H1 (cell line): ENCODE measurements at places on chromosomes 16 and 17. TPM values are rescaled to one million over a fixed set of nuclear protein-coding genes. Genes with fewer than 3 reads are reported as not detected.

DNA sequence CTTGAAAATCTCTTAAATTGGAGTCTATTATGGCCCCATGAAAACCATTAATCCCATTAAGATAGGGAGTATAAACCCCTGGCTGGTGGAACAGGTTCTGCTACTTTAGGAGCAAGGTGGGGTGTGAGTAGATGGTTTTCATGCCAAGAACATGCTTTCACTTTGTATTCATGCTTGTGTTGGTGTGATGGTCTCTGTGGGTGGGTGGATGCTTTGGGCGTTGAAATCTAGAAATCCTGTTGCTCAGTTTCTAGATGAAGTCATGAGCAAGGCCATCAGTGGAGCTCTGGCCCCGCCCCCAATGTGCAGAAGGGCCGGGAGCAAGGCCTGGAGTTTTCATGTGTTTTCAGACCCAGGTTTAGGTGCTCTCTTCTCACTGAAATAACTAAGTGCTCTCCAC, 20.1 kb downstream of the PLD6 start:
- DNase-seq = no peak

Gene ABCA10
- total RNA-seq = not detected in 2 replicates

Gene WNT3
- total RNA-seq = 1.3 and 2.0 TPM in 2 replicates

DNA sequence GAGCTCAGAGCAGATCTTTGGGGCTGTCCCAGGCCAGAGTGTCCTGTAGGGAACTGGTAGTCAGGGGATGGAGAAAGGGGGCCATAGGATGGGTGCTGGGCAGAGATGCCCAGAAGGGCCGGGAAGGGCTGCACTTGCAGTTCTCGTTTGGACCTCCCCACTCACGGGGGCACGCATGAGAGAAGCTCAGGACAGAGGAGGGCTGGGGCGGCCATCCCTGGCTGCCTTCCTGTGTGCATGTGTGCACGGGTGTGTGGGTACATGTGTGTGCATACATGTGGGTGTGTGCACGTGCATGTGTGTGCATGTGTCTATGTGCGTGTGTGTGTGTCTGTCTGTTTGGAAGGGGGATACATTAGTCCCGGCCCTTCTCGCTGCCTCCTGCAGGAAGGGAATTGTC, 73.3 kb downstream of the COG7 start:
- DNase-seq = no peak

Gene NT5C3B
- total RNA-seq = 68.7 and 71.4 TPM in 2 replicates

GRCh38 chr17:41687828-41688640, 651 bp upstream of the EIF1 start:
- peak; percentile 48 for DNase-seq

Gene MYH2
- 9.0 and 9.5 TPM in 2 replicates for total RNA-seq

Gene MYOCD
- 4.7 and 4.9 TPM in 2 replicates for total RNA-seq

Gene PIMREG
- total RNA-seq = 133 and 143 TPM in 2 replicates

GRCh38 chr17:76241691-76242255, 1.5 kb upstream of the RNF157 start:
- no peak for DNase-seq

Gene SOST
- total RNA-seq = not detected in 2 replicates

GRCh38 chr17:3213587-3213986, 6.1 kb downstream of the OR1A1 start:
- no peak for DNase-seq

DNA sequence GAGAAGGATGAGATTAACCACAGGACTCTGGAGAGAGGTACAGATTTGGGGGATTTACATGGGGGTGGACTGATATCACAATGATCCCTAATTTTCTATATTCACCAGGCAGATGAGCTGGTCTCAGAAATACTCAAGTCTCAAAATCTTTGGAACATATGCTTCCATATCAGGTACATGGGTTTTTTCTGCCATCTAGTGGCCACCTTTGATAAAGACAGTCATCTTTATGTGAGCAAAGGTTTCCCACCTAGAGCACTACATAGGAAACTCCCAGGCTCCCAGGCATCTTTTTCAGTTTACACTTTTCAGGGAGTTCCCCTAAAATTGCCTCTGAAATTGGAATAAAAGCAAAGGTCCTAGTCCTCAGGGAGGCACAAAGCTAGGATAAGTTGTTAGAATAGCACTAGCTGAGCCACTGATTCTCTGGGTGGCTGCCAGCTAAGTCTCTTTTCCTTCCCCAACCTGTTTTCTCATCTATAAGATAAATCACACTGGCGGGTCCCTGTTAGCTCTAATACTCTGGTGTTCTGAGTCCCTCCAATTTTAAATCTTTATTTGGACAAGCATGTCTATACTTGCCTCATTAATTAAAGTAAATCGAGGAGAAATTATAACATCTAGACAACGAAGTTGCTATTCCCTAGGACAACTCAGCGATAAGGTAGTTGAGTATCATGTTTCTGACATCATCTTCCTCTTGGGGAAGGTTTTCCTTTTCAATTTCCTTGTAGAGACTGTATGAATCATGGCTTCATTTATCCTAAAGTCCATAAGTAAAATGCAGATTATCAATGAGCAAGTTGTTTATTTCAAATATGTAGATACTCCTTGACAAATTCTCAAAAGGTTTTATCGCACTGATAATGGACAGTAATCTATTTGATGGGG, 19.0 kb upstream of the MON1B start:
- DNase-seq = no peak

GRCh38 chr17:80457236-80457856, 19.1 kb downstream of the NPTX1 start:
- no peak for DNase-seq

DNA sequence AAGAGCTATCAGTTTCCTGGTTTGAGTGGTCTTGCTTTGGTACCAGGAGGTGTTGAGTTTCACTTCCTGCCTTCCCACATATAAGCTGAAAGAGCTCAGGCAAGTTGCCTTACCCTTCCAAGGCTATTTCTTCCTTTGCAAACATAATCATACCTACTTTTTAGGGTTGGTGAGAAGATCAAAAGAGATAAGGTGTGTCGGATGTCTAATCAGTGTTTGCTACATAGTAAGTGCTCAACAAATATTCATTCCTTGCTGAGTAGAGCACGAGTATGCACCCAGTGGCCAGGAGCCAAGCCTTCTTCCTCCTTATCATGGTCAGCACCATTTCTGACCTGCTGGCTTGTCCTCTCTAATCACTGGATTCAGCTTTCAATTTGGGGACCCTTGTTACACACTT, 12.7 kb upstream of the TMEM98 start:
- no peak for DNase-seq

Gene CDH1
- 265 and 319 TPM in 2 replicates for total RNA-seq

GRCh38 chr17:81309140-81309858, 14.2 kb upstream of the SLC38A10 start:
- peak; percentile 78 for DNase-seq

Gene REXO5
- 6.0 and 8.9 TPM in 2 replicates for total RNA-seq

GRCh38 chr17:75064867-75065561, 18.0 kb downstream of the KCTD2 start:
- DNase-seq = no peak

GRCh38 chr17:77285594-77286390, 145.0 kb downstream of the SEC14L1 start:
- DNase-seq = no peak

DNA sequence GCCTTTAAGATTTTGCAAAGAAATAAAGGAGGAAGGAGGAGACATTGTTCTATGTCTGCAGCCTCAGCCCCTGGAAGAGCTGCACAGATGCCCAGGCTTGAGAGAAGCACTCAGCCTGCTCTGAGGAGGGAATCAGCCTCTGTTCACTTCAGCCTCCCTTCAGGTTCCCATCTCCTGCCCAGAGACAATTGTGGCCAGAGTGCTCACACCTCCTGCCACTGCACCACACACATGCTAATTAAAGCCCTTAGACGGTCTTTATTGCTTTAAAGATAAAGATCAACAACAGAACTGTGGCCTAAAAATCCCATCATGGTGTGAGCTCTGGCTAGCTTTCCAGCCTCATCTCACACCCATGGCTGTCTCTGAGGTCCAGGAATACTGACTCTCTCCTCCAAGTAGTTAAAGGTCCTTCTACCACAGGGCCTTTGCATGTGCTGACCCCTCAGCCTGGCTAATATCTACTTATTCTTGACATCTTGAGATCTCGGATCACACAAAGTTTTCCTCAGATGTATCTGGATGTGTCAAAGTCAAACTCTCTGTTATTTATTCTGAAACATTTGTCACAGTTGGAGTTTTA, 33.8 kb downstream of the CHD9NB start:
- DNase-seq = no peak

DNA sequence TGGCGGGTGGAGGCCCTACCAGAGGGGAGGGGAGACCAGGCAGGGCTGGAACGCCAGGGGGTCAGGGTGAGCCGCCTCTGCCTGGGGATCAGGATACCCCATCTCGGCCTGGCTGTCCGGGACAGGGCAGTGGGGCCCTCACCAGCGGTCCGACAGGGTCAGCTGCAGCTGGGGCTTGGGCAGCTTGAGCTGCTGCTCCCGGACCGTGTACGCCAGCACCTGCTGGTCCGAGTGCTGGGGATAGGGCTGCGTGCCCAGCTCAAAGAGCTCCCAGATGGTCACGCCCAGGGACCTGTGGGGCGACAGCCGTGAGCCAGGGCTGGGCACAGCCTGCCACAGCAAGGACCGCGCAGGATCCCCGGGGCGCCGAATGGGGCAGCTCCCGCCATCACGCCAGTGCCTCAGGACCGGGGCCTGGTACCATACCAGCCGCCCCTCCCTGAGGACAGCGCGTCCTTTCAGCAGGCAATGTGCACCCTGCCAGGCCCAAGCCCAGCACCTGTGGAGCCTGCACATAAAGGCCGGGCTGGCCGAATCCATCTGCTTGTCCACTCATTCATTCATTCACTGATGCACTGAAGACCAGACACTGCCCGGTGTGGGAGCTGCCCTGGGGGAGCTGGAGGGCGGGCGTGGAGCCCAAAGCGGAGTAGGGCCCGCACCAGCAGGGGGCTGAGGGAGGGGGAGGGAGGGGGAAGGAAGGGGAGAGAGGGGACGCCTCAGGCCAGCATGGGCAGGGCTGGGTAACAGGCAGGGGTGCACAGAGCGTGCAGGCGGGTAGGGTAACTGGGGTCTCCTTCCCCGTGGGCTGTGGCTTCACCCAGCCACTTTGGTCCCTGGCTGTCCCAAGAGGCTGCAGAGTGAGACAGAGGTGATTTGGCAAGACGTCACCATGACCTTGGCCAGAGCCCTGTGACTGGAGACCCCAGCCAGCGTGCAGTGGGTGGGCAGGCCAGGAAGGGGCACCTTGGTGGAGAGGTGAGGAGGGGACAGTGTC, 42.0 kb upstream of the PVALEF start:
- no peak for DNase-seq

GRCh38 chr16:35562471-35562870, 2103.1 kb downstream of the TP53TG3F start:
- no peak for DNase-seq

GRCh38 chr17:13931111-13931526, 138.2 kb upstream of the COX10 start:
- DNase-seq = no peak

DNA sequence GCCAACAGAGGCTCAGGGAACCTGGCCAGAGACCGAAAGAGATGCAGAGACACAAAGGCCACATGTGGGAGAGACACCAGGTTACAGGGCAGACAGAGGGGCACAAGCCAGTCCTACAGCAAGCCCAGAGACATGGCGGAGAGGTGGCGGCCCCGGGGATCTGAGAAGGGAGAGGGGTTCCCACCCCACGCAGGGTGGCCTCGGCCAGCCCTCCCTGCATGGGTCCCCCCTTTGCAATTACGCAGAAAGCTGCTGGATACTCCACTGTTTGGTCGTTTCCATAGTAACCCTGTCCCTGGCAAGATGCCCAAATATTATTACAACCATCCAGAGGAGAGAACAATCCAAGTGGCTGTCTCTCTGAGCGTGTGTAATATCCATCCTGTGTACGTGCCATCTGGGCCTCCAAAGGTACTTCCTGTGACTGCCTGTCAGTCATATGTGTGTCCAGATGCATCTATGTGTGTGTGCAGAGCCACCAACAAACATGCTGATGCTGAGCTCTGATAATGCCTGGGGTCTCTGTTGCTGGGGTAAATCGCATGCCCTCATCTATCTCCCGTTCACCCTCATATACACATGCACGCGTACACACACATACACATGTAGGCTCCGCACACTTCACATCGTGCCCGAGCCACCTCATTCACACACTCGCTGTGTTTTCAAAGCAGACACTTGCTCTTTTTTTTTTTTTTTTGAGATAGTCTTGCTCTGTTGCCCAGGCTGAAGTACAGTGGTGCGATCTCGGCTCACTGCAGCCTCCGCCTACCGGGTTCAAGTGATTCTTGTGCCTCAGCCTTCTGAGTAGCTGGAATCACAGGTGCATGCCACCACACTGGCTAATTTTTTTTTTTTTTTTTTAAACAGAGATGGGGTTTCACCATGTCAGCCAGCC, 5.5 kb downstream of the PCGF2 start:
- DNase-seq = no peak

DNA sequence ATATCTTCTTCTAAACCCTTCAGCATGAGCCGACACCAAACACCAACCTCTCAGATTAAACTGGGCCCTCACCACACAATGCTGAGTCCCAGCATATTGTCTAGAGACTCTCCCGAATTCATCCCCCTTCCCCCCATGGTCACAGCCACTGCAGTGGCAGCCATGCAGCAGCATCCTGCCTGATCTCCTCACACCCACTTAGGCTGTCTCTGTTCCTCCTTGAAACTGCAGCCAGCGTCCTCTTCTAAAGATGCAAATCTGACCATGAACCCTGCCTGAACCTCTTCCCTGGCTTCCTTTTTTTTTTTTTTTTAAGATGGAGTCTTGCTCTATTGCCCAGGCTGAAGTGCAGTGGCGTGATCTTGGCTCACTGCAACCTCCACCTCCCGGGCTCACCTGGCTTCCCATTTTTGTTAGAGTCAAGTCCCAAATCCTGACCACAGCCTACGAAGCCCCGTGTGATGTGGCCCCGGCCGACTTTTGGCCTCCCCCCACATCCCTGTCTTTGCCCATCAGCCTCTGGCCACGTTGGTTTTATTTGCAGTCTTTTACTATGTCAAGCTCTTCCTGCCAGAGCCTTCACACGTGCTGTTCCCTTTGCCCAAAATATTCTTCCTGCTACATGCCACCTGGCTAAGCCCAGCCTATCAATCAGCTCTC, 2.8 kb downstream of the FA2H start:
- no peak for DNase-seq

DNA sequence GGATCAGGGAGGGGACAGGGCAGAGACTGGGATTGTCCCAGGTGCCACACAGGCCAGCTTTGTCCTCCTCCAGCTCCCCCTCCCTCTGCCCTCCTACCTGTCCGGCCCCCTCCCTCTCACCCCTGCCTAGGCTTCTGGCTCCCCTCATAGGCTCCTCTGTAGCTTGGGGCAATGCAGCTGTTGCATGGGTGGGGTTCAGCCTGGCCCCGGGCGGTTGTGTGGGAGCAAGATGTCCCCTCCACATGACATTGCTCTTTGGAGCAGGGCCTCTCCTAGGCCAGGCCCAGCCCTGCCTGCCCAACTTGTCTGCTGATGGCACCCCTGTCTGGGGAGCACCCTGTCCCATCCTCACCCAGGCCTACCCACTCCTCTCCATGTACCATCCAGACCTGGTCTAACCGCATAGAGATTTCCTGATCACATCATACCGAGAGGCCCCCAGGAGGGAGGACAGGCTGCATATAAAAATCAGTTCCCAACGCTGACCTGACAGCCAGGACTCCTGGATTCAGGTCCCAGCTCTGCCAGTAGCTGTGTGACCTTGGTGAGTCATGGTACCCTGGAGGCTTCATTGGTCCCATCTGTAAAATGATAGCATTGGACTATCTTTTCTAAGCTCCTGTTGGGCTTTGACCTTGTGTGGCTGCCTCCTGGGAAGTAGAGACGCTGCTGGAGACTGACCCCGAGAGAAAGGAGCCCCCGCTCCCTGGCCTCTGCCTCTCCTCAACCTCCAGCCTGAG, 48.8 kb upstream of the DLX4 start:
- no peak for DNase-seq

Gene NLRP1
- total RNA-seq = 10.0 and 10.4 TPM in 2 replicates

Gene ERAL1
- 67.8 and 77.1 TPM in 2 replicates for total RNA-seq

- DNase-seq = no peak
These were observed 80.4 kb upstream of the IRX3 start for GRCh38 chr16:54366943-54367342.
